NK-92 treated with Interleukin-12 subunit alpha and Interleukin-12 subunit beta, amount 100 ng/mL, for 24 hours (cell line): ENCODE measurements at places on chromosomes 2 and 18.

DNA sequence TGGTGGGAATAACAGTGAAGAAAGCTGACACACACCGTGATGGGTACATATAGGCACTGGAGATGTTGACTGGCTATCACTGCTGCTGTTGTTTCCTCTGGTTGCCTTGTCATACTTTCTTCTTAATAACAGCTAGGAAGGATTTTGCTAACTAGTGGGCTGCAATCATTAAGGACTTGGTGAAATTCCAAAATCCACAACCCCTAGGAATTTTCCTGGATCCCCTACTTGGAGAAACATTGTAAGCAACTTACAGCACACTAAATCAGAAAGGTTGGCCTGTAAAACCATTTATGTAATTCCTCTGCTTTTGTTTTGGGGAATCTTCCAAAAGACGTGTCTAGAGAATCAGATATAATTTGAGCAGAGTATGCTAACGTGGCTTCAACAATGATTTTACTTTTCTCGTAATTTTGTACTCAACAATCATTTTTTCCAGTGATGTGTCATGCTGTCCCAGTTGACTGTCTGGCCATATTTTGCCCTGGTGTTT is 8.0 kb upstream of the COL3A1 start:
- no peak for DNase-seq

GRCh38 chr2:24110660-24111303 is 12.4 kb downstream of the PFN4 start:
- DNase-seq: no peak

DNA sequence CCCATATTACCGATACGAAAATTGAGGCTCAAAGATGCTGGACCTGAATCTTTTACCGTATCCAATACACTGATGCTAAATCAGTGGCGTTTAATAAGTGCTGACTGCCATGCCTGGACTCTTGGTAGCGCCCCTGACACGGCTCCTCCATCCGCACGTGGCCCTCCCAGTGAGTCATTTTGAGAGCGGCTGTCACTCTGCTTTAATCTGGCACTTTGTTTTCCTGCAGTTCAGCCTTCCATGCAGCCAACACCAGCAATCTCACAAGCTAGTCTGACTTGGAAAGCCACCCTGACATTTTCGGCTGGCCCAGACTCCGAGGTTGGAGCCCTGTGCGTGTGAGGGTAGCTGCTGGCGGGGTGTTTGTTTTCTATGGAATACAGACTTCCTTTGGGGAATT is 155.1 kb upstream of the LMAN1 start:
- no peak for DNase-seq

DNA sequence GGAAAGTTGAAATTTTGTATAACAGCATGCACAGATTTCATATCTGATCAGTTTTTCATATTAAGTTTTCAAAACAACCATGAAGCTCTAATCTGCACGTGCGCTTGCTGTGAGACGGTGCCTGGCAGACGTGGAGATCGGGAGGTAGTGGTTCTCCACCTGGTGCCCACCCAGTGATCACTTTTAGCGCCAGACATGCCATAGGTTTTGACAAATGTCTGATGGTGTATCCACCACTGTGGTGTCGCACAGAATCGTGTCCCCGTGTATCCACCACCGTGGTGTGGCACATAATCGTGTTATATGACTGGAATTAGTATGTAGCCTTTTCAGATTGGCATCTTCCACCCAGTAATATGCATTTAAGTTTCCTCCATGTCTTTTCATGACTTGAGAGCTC is 40.9 kb upstream of the KCNG2 start:
- no peak for DNase-seq

DNA sequence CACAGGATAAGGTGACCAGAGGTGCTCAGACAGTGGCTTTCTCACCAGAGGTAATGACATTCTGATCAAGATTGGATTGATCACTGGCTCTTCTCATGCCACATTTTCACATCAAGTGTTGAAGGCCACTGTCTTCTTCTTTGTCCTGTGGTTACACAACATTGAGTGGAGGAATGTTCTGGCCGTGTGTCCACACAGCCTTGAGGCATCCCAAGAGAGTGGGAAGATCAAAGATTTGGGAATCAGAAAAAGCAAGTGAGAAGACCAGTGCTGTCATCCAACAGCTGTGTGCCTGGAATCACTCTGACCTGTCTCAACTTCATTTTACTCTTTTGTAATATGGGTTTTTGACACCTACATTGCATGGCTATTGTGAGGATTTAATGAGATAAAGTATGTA is 67.4 kb downstream of the IL1R2 start:
- DNase-seq: no peak

GRCh38 chr18:47936952-47937351 is 6.5 kb upstream of the SMAD2 start:
- DNase-seq: no peak

DNA sequence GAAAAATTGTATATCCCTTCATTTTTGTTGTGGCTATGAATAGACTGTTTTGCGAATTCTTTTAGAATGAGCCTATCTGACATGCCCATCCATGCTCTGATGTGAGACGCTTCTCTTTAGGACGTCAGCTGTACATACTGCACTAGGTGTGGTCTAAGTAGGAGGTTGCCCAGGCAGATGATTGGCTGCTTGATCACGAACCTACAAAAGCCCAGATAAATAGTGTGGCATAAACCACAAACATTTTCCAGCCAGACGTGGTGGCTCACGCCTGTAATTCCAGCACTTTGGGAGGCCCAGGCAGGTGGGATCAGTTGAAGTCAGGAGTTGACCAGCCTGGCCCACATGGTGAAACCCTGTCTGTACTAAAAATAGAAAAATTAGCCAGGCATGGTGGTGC is 251.8 kb downstream of the AGAP1 start:
- DNase-seq: no peak

DNA sequence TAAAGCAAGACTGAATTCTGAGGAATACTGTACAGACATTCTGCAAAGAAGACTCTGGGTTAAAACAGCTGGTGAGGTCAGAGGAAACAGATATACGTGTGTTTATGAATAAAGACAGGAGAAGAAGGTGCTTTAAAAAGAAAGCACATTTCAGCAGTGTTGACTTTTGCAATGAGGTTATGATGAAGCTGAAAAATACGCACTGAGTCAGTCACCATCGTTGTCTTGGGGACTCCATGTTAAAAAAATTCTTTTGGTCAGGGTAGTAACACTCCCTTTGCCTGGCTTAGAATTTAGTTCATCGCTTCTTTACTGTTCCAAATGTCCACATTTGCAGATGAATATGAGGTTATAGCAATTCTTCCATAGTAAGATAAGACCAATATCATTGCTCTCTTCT is 1049.0 kb downstream of the TSN start:
- DNase-seq: no peak

- DNase-seq: no peak
Measured at GRCh38 chr18:79911344-79912270, 39.8 kb downstream of the SLC66A2 start.

GRCh38 chr18:30889519-30890301 is 152.8 kb downstream of the DSC3 start:
- no peak for DNase-seq

DNA sequence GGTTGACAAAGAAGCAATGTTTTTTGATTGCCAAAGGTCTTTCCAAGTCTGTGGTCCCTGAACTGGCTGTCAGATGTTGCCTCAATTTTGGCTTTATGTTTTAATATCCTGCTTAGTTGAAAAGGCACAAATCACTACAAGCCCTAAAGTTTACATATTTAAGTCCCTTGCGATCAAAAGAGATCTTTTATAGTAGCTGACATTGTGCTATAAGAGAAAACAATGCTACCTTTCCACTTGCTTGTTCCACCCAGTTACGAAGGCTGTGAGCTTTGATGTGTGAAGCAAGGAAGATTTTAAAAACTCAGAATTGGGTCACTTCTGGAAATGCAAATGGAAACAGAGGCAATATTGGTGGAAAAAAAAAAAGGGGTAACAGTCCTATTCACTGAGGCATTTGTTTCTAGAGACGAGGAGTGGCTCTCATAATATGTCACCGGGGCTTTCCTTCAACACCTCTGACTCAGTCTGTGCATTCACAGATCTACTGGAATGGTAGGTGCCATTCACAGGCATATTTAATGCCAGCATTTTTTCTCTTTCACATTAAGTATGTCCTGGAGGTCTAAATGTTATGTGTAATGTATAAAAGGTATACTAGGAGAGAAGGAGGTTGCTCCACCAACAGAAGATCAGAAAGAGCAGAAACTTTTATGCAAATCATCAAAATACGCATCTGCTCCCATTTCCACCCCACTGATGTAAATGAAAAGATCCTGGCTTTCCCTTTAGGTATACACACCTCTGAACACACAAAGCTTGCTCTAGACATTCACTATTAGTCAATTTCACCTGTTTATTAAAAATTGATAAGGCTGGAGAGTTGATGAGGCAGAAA is 91.8 kb downstream of the TGIF1 start:
- DNase-seq: no peak

DNA sequence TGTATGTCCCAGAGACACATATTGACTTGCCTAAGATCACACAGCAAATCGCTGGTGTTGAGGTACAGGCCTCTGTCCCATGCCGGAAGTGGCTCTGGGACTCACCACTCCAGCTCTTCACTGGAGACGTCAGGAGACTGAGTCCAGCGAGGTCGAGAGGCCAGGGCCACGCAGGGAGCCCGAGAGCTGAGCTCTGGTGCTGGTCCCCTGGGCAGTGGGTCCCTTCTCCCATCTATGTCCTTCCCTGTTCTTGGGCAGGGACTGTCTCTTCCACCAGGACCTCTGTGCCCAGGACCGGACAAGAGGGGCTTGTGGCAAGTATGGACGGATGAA is 62.4 kb upstream of the TWIST2 start:
- DNase-seq: no peak

GRCh38 chr2:110114831-110115255 is 779 bp downstream of the MALL start:
- no peak for DNase-seq

DNA sequence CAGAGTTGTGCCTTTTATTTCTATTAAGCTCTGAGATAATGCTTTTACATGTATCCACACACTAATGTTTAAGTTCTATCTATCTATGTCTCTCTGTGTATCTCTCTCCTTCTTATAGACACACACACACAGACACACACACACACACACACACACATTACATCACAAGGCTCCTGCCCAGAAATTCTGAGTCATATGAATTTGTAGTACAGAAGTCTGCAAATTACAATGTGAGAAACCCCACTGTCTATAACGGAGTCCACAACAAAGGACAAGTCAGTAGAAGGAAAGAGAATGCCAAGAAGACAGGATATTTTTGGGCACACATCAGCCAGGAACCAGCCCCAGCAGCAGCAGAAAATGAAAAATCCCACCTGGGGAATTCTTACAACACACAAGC is 142.4 kb downstream of the EN1 start:
- no peak for DNase-seq
